ENCODE measurements at places on chromosomes 4 and X. TPM values are rescaled to one million over a fixed set of nuclear protein-coding genes. Genes with fewer than 3 reads are reported as not detected.

PDE6B gene
- total RNA-seq = 17.3 TPM

TIMM8A gene
- total RNA-seq = 8.8 TPM

TIGD4 gene
- 1.3 TPM for total RNA-seq

TRIM60 gene
- not detected for total RNA-seq

SLC10A4 gene
- total RNA-seq = 0.23 TPM

FTSJ1 gene
- 43.8 TPM for total RNA-seq

MAGEC3 gene
- not detected for total RNA-seq

UGT2B15 gene
- 103 TPM for total RNA-seq

SPANXN3 gene
- 0.52 TPM for total RNA-seq

NHSL2 gene
- 1.3 TPM for total RNA-seq

RIPPLY1 gene
- not detected for total RNA-seq

BEND4 gene
- 0.10 TPM for total RNA-seq

SPARCL1 gene
- total RNA-seq = 45.4 TPM
